Hindlimb muscle (tissue), 1 donor: ENCODE measurements at places on chromosomes 2 and 18. TPM values are rescaled to one million over a fixed set of nuclear protein-coding genes. Genes with fewer than 3 reads are reported as not detected.
A peak's percentile ranks its signal among the peaks of the same experiment; 100 is the strongest.

SCN3A gene
- polyA plus RNA-seq = 0.45 TPM

IL36A gene
- not detected for polyA plus RNA-seq

C2orf92 gene
- 20.0 TPM for polyA plus RNA-seq

SPATA3 gene
- not detected for polyA plus RNA-seq

DNA sequence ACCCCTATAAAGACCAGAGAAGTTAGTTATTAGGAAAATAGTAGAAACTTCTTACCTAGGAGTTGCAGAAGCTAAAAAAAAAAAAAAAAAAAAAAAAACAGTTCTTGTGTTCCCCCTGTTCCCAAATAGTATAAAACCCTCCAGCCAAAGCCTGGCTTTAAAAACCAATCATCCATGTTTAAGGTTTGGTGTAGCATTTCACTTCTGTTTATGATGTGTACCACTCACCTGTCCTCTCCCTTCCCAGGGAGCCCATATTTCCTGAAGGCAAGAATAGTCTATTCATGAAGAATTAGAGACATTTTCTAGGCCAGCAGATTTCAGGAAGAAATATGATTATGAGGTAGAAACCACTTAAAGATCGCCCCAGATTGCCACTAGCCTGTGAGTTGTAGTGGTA is 273.6 kb downstream of the SETBP1 start:
- no peak for DNase-seq

DNA sequence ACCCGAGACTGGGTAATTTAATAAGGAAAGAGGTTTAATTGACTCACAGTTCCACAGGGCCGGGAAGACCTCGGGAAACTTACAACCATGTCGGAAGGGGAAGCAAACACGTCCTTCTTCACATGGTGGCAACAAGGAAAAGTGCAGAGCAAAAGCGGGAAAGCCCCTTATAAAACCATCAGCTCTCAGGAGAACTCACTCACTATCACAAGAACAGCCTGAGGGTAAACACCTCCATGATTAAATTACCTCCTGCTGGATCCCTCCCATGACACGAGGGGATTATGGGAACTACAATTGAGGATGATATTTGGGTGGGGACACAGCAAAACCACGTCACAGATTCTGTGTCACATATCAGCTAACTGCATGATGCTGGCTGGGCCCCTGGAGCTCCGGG is 11.4 kb downstream of the TCF23 start:
- DNase-seq = no peak

DNA sequence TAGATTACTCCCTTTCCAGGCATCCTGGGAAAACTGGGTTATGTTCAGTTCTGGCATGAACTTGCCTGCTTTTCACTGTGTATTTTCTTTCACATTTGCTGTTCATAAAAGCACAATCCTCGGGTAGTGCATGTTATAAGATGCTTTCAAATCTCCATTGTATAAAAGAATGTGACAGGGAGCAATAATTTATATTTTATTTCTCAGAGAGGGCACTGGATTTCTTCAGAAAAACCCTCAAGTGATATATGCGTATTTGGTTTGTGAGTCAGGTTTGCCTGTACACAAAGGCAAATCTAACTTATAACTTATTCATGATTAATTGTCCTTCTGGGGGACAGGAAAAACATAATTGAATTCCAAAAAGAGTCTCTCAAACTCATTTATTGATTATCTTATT is 440.7 kb upstream of the MMADHC start:
- DNase-seq = no peak

DYSF gene
- polyA plus RNA-seq = 185 TPM

DNA sequence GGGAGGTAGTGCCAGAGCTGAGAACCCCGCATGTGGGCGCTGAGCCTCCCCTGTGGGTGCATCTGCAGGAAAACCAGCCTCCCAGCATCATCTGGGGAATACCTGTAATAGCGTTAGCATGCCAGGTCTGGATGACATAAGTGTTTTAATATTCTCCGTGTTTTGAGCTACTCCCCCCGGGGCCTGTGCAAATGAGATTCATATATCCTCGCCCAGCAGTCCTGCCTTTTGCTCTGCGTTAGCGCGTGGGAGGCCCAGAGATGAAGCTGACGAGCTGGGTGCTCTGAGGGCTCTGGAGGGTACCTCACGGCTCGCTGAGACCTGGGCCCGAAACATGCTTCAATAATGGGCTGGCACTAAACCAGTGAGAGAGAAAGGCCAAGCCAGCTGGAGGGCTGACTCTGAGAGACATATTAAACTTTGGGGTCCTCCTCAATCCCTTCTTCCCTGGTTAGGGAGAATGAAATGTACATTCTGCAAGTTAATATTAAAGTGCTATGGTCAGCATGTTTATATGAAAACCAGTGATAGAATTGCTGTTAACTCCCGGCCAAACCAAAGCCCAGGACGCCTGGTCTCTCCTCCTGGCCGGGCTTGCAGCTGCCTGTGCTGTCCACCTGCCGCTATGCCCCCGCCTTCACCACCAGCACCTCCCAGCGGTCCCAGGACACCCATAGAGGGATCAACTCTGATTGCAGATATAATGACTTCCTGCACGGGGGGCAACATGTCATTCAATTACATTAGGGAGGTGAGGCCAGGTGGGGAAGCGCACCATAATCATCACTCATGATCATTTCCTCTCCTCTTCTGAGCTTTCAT is 77.0 kb downstream of the EDAR start:
- DNase-seq = no peak

QPCT gene
- 8.4 TPM for polyA plus RNA-seq

KLHL30 gene
- 25.9 TPM for polyA plus RNA-seq

- no peak for DNase-seq
Observed at GRCh38 chr2:150413910-150414309, 73.6 kb downstream of the RND3 start.

SMPD4 gene
- 40.6 TPM for polyA plus RNA-seq

ABCG8 gene
- polyA plus RNA-seq = 0.10 TPM

GRCh38 chr18:26175481-26175880 is 41.8 kb downstream of the PSMA8 start:
- no peak for DNase-seq

C1GALT1C1L gene
- polyA plus RNA-seq = 1.3 TPM

DNA sequence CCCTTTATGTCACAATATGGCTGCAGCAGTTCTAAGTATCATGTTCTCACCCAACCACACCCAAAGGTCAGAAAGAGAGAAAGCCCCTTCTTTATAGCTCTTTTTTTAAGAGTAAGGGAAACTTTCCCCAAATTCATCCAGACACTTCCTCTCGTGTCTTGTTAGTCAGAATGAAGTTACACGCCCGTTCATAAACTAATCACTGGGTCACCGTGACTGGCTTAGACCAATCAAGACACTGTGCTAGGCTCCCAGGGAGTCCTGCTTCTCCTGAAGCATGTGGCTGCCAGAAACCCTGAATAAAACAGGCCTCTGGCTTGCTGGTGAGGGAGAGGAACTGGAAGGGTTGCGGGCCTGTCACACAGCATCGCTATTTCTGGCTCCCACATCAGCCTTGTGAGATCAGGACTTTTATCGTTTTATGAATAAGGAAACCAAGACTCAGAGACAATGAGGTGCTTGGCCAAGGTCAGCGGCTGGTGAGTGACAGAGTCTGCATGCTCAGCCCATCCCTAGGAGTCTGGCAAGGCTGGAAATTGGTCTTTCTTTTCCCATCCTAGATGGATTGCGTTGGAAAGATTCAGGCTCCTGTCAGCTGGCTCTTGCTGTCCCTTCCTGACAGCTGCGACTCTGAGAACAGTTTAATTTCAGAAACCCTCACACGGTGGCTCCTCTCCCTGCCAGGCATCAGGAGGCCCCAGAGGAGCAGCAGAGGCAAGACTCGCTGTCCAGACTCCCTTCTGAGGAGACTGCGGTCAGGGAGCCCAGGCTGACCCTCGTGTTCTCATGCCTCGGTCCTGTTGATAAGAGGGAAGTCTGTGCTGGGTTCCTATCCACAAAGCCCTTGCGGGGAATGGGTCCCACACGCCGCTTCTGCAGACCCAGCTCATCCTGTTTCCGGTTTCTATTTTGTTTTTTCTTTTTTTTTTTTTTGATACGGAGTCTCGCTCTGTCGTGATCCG is 104.5 kb upstream of the TAF1B start:
- peak; percentile 38 for DNase-seq

GRCh38 chr2:173359231-173359630 is 4.6 kb downstream of the CDCA7 start:
- DNase-seq = no peak

DNA sequence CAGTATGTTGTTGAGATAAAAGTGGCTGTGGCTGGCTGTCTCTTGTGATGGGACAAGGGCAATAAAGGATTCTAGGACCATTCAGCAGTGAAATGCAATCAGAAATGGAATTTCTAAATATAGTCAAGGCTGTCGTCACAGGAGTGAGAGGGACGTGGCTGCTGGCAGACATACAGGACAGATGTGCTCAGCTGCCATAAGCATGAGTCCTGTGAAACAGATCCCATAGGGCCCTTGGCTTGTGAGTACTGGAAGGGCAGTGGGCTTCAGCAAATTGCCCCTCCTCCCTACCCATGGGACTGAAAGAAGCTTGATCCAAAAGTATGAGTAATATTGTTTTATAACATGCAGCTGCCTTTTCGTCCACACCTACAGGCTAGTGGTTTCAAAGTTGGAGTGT is 4.2 kb upstream of the CNNM3 start:
- peak; percentile 85 for DNase-seq

DNA sequence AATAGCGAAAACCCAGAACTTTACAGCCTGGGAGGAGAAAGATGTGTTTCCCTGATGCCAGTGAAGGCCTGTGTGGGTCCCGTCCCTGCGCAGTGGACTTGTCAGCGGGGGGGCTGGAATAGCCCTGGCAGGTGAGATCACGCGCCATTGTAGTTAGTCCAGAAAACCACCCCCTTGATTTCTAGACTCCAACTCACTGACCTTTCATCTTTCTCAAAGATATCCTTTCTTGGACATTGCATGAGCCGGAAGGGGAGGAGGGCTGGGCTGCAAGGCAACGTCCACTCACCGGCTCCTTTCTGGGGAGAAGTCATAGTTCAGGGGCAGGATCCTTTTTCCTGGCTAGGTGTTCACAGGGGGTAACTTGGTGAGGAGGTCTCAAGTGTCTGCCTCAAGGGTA is 22.3 kb upstream of the ASAP2 start:
- no peak for DNase-seq

IL18RAP gene
- polyA plus RNA-seq = 0.14 TPM

DNA sequence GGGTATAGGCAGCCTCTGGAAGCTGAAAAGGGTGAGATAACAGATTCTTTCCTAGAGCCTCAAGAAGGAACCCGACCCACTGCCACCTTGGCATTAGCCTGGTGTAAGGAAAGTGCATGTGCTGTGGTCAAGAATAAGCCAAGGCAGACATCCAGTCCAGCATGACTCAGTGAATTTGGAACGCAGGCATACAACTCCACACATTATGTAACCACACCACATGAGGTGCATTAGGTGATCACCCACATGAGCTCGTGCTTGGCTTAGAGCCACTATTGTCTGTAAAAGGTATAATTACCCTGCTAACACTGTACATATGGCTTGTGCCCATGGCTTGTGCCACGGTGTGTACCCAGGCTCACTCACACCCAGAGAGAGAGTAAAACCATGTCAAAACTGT is 583.7 kb upstream of the HNMT start:
- no peak for DNase-seq

DNA sequence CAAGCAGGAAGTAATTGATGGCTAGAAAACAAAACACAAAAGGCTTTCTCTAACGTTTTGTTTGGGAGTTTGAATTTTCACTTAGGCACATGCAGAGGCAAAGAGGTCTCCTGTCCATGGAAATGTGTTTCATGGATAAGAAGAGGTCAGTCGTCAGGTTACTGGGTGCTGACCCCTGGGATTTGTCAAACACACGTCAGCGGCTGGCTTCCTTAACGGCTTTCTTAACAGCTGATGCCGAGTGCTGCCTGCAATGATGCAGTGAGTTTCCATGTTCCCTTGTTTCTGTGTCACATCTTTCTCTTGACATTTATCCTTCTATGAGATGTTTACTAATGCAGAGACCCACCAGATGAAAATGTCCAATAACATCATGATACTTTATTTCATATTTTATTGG is 31.7 kb downstream of the GPR39 start:
- DNase-seq = no peak
